ENCODE measurements at places on chromosomes 3 and 15.

DNA sequence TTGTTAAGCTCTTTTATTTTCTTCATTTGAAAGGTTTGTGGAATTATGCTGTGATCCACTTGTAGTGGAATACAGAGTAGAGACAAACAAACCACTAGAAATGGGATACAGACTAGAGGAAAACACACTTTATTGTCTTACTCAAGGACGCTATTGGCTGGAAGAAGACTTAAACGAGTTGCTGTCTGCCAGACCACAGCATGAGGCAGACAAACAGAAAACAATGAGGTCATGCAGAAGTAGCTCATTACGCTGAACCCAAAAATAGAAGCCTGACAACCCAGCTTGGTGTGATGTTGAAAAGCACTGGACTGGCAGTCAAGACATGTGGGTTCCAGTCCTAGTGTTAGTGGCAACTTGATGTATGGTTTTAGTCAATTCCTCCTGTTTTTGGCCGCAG is 62.4 kb upstream of the P3H2 start:
- no peak for DNase-seq

- no peak for DNase-seq
Measured at GRCh38 chr15:101037090-101037830, 118.1 kb downstream of the LRRK1 start.

DNA sequence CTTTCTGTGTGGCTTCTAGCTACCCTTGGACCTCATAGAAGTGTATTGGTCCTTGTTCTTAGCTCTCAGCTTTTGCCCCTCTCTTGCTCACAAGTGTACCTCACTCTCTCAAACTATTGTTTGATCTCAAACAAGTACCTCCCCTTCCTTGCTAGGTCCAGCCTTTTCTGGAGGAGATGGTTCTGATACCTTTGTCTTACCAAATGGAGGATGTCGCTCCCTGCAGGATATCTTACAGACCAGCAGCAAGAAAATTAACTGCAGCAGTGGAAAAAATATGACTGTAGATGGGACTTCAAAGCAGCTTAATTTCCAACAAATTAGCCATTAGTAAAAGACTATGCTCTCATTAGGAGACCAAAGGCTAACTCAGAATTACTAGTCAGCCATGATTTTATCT is 388.1 kb upstream of the ROBO2 start:
- no peak for DNase-seq

GRCh38 chr3:139758654-139759291 is 81.0 kb upstream of the NMNAT3 start:
- no peak for DNase-seq

- DNase-seq, result no peak
Measured at GRCh38 chr15:38036790-38037338, 102.4 kb downstream of the TMCO5A start.

GRCh38 chr3:63949005-63949404 is 36.8 kb upstream of the SCAANT1 start:
- no peak for DNase-seq

GRCh38 chr15:53110999-53111398 is 320.9 kb upstream of the ONECUT1 start:
- no peak for DNase-seq

Measured in activated T-cell treated with anti-CD3 and anti-CD28 coated beads, Interleukin-2, amount 50 U/mL, for 48 hours (primary cell).